ENCODE measurements at places on chromosomes 7 and 10. TPM values are rescaled to one million over a fixed set of nuclear protein-coding genes. Genes with fewer than 3 reads are reported as not detected.

Gene CAMK1D
- 20.6 TPM for total RNA-seq

DNA sequence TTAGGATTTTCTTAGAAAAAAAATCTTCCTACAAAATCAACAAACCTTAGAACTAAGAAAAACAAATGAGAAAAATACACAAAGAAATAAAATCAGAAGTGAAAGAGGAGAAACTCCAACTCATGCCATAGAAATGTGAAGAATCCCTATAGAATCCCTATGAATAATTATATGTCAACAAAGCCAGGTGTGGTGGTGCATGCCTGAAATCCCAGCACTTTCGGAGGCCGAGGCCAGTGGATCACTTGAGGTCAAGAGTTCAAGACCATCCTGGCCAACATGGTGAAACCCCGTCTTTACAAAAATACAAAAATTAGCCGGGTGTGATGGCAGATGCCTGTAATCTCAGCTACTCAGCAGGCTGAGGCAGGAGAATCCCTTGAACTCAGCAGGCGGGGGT lies 27.1 kb downstream of the ACSM6 start:
- no peak for DNase-seq

- DNase-seq = no peak
Observed at GRCh38 chr10:37206132-37206531, 80.7 kb downstream of the ANKRD30A start.

- DNase-seq = no peak
Observed at GRCh38 chr7:84538268-84538667, 343.7 kb upstream of the SEMA3A start.

DNA sequence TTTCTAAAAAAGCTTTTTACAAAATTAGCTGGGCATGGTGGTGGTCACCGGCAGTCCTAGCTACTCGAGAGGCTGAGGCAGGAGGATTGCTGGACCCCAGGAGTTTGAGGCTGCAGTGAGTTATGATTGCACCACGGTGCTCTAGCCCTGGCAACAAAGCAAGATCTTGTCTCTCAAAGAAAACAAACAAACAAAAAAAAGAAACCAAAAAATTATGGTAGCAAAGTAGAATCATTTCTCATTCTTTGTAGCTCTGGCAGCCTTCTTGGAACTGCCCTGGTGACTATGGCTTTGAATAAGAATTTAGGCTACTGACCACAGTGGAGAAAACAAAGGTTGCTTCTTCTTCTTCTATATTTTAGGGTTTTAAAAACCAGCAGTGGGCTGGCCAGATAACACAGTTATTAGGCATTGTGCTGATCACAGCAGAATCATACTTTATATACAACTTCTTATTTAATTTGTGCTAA lies 41.9 kb upstream of the PRKAR2B start:
- DNase-seq = no peak

- DNase-seq = no peak
Observed at GRCh38 chr10:44389150-44389549, 4.3 kb upstream of the CXCL12 start.

DNA sequence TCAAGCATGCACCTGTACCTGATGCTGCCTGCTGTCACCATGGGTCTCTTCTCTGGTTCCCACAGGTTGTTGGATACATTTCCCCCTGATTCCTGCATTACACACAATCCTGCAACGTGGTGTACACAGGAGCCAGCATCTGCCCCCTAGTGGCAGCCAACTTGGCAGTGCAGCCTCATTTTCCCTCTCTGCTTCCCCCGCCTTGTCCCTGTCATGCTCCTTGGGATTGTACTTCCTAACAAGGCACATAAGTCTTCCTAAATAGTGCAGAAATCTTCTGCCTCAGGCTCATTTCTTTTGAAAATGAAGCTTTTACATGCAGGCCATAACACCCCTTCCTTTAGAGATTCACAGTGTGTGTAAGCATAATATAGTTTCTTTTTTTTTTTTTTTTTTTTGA lies 387.5 kb downstream of the CCSER2 start:
- DNase-seq = peak; percentile 35

DNA sequence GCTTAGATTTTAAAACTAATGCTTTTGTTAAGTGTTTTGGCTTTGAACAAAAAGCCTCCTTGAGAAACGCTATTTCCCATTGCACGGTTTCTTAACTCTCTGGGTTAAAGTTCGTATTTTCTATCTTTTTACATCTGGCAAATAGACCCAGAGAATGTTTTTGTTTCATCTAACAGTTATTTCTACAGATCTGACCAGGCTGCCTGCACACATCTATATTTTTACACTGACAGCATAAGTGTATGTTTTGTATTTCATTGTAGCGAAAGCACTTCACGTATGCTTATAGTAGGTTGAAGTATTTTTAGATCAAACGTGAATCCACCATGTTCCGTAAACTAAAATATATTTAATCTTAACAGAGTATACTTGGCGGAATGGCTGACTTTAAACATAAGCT lies 477.3 kb downstream of the SDK1 start:
- DNase-seq = no peak

Data from mucosa of descending colon (tissue), 3 donors.